ENCODE measurements at places on chromosomes 4 and X.

GRCh38 chr4:73410916-73411730 is 7.0 kb downstream of the ALB start:
- no peak for DNase-seq

DNA sequence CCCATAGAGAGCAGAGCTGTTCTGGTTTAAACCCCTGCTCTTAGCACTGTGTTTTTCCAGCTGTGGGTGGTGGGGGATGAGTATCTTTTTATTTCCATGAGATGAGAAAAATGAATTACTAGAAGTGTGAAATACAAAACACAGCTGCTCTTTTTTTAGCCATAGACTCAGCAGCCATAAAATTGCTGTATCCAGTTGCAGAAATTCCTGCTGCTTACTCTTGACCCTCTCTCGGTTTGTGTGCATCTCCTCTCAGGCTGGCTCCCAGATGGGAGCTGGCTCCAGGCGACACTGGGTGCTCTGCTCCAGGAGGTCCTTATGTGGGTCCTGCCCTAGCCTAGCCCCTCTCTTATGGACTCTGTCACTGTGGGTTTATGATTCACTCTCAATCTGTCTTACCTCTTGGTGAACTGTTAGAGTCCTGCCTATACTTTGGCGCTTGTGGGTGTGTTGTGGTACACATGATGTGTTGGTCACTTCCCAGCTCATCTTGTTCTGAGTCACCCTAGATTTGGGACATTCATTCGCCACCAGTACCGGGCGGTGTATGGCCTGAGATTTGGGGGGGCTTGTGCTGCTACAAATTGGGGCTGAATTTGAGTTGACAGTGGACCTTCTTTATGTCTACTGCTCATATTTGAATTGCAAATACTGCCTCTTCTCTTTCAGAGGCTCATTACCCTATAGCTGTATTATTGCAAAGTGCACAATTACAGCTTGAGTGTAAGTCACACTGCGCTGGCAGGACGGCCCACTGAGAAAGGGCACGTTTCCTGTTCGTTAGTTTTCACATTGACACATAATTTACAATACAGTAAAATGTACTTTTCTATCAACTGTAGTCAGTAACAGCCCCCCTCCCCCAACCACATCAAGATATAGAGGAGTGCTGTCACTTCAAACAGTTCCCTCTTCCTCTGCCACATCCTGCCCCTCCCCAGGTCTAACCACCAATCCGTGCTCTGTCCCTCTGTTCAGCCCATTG is 46.9 kb upstream of the MSANTD1 start:
- no peak for DNase-seq

- DNase-seq, result no peak
Measured at GRCh38 chr4:101981756-101982155, 191.2 kb downstream of the BANK1 start.

DNA sequence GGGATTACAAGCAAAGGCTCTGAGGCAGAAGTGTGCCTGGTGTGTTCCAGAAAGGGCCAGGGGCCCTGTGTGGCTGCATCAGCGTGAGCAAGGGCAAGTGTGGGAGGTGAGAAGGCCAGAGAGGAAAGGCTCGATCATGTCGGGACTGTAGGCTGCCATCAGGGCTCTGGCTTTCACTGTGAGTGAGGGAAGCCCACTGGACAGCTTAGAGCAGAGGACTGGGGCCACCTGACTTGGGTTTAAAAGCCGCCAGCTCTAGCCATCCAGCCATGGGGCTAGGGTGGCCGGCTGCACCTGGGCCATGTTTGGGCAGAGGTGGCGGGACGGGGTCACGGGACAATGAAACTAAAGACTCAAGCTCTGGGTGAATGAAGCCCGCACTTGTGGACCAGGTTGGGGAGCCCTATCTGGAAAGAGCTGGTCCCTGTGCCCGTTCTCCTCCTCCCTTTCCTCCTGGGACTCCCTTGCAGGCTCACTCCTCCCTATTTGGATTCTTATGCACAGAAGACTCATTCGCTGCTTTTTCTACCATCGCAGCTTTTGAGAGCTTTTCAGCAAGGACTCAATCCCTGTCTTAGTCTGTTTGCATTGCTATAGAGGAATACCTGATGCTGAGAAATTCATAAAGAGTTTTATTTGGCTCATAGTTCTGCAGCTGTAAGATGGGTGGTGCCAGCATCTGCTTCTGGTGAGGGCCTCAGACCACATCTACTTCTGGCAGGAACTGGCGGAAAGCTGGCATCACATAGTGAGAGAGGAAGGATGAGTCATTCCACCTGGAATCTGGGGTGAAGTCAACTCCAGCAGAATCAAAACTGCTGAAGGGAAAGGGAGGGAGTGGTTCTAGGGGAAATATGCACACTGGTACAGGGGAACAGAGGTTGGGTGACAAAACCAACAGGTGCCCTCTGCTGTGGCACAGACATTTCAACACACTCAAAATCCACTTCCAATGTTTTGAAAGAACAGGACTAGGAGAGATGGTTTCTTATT is 15.3 kb downstream of the CTAG1B start:
- DNase-seq, result no peak

DNA sequence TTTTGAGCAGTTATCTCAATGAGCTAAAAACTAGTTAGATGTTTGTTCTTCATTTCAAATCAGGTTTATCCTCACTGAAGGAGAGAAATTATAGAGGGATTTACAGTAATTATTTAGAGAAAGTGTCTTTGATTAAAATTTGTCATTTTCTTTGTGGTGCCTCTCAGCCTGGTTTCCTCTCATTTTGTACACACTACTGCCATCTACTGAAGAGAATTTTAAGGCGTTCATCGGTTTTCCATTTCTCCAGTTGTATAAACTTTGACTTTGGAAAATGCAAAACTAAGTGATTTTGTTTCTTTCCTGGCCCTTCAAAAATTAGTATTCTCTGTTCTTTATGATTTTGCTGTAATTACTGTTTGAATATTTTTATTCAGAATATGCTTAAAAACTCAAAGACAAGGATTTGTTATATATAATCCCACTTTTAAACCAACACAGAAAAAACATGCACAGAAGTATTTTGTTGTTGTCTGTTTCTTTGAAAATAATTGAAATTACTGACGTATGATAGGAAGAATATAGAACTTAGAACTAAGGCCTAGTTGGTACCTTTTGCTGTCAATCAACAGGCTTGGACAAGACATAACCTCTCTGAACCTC is 34.4 kb upstream of the ANXA3 start:
- no peak for DNase-seq

GRCh38 chr4:61619528-61619927 is 419.4 kb downstream of the ADGRL3 start:
- DNase-seq, result no peak

- DNase-seq, result no peak
Measured at GRCh38 chrX:31870267-31870666, 798.4 kb upstream of the FTHL17 start.

DNA sequence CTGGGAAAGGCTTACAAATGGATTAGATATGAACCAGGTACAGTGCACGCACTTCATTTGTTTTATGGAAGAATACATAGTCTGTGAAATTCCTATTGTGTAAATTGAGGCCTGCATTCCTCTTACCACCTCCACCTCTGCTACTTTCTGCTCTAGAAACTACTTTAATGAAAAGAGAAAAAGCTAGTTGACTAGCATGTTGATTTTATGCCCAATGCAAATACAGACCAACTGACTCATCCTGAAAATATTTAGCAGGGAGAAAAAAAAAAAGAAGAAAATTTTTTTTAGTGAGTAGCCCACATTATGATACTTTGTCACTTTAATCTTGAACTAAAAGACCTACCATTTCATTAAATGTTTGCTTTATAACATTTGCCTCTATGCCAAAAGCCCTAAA is 41.2 kb downstream of the DCLK2 start:
- DNase-seq, result no peak

DNA sequence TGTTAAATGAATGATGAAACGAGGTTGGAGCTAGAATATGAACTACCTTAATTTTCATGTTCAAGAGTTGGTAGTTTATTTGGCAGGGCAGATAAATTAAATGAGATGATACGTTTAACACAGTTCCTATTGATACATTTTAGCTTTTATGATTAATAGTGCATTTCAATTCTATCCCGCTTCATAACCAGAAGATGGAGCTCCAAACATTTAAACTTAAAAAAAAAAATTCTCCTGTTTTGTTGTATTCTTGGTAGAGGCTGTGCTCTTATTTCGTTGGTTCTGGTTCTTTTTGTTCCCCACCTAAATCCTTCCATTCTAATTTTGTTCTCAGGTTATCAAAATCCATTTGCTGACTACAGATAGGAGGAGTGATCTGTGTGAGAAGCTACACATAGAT is 71.8 kb upstream of the PTPN13 start:
- no peak for DNase-seq

GRCh38 chr4:22941688-22942375 is 249.1 kb downstream of the GBA3 start:
- DNase-seq, result no peak

DNA sequence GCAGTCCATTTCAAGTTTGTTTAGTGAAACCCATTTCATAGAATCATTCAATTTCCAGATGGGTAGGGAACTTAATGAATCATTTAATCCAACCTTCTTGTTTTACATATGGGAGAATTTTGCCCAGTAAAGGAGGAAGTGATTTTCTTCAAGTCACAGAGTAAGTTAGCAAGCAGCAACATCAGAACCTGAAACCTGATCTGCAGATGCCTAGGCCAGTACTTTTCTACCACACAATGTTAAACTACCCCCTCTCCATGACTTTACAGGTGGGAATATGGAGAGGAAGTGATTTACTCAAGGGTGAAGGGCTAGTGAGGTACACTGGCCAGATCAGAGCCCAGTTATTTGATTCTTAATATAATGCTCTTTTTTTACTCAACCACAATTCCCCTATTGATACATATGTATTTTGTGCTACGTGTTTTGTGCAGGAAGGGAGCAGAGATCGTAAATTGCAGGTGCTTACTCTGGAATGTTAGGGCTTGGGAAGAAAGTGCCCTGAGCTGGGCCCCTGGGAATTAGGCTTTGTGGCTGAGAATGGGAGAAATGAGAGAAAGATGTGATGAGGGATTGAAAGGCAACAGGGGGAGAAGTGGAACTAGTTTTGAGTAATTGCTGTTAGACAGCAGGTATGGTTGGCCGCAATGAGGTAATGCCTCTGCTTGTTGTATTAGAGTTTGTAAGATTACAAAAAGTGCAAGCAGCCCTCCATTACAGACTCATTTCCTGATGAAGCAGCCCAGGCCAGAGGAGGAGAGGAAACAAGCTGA is 6.8 kb downstream of the LHFPL1 start:
- no peak for DNase-seq

- DNase-seq, result no peak
Measured at GRCh38 chr4:150366487-150366999, 215.4 kb upstream of the MAB21L2 start.

DNA sequence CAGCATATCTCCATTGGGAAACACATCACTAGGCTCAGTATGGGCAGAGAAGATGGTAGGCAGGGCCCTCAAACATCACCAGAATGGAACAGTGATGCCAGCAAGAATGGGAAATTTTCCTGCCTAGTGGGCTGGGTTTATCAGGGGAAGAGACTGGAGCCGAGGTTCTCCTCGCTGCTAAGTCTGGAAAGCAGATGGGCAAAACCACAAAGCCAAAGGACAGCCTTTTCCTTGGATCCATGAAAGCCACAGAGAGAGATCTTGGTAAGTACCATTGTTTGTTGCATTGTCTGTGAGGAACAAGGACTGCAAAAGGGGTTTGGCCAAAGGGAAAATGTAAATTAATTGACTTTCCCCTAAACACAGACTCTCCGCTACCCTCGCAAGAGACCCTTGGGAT is 80.1 kb downstream of the ATG4A start:
- DNase-seq, result no peak

- DNase-seq, result no peak
Measured at GRCh38 chrX:33156152-33156726, 55.1 kb downstream of the DMD start.

- peak; percentile 33 for DNase-seq
Measured at GRCh38 chr4:56674984-56675383, 6.1 kb downstream of the HOPX start.

- no peak for DNase-seq
Measured at GRCh38 chrX:139078761-139079280, 367.3 kb upstream of the FGF13 start.

DNA sequence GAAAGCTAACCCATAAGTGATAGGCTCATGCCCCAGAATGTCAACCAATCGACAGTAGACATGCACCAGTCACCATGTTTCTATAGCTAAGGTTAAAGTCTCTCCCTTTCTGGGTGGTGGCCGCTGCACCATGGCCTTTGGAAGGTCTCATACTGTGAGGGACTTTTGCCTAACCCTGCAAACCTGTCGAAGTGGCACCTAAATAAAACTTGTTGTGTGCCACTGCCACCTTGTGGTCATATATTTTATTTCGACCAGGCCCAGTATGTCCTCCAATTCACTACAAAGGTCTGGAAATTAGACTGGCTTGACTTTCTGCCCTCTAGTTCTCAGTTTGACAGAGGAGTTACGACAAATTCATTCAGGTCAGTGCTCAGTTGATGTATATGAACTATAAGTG is 163.1 kb downstream of the SMARCA1 start:
- no peak for DNase-seq

- DNase-seq, result no peak
Measured at GRCh38 chr4:130985371-130985770, 1889.4 kb downstream of the C4orf33 start.

GRCh38 chr4:5992828-5993321 is 25.4 kb downstream of the C4orf50 start:
- no peak for DNase-seq

GRCh38 chr4:121792966-121793365 is 8.2 kb upstream of the EXOSC9 start:
- no peak for DNase-seq

DNA sequence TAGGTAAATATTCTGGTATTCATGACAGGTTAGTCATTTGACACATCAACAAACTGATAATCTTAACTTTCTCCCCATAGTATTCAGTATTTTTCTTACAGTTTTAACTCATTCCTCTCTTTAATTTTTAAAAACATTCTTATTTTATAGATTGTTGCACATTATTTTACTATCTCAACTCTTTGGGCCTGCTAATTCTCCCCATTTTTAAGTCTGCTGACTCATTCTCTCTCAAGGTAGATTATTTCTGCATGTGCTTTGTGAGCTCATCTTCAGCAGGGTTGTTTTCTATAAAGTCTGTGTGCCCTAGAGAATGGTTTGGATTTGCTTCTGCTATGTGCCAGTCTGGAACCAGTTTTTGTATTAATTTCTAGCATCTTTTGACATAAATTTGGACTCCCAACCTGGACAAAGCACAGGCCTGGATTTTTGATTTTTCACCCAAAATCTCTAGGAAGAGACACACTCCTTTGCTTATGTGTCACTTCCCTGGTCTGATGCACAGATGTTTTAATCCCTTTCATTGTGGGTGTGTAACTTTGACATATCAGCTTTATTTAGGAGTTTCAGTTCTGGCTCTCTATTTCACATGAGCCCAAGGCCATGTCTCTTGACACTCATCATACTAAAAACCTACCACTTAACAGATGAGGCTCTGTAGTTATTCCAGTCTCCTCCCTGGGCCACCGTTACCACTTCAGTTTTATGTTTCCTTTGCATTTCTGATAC is 194.3 kb upstream of the PGRMC2 start:
- DNase-seq, result no peak

GRCh38 chr4:13541720-13542576 is 2.4 kb downstream of the NKX3-2 start:
- no peak for DNase-seq

- DNase-seq, result no peak
Measured at GRCh38 chrX:74493806-74494205, 72.5 kb downstream of the SLC16A2 start.

- no peak for DNase-seq
Measured at GRCh38 chr4:77126809-77127208, 30.2 kb upstream of the CCNG2 start.

Data from brain pericyte (primary cell).